Peyer's patch (tissue), 4 donors: ENCODE measurements at places on chromosomes 16 and 17. TPM values are rescaled to one million over a fixed set of nuclear protein-coding genes. Genes with fewer than 3 reads are reported as not detected.

PLCD3 gene
- total RNA-seq: 13.9 TPM

- H3K27me3 ChIP-seq: no peaks in the 10 kb centered on the region
- no peak for DNase-seq
- H3K4me1 ChIP-seq: no peaks in the 10 kb centered on the region
- H3K36me3 ChIP-seq: no peaks in the 10 kb centered on the region
These were observed 26.4 kb downstream of the WNT3 start for GRCh38 chr17:46792071-46792470.

RRAD gene
- 3.4 TPM for total RNA-seq

OTOP2 gene
- 11.9 TPM for total RNA-seq

GRCh38 chr17:56121191-56122051, 31.9 kb upstream of the ANKFN1 start:
- H3K27ac ChIP-seq: no peak overlapping the region
- no peaks in the 10 kb centered on the region for H3K27me3 ChIP-seq
- no peaks in the 10 kb centered on the region for H3K4me1 ChIP-seq
- H3K36me3 ChIP-seq: no peaks in the 10 kb centered on the region
- no peak for DNase-seq

EXOSC6 gene
- 21.2 TPM for total RNA-seq
